ENCODE measurements at places on chromosomes 5 and 9.

DNA sequence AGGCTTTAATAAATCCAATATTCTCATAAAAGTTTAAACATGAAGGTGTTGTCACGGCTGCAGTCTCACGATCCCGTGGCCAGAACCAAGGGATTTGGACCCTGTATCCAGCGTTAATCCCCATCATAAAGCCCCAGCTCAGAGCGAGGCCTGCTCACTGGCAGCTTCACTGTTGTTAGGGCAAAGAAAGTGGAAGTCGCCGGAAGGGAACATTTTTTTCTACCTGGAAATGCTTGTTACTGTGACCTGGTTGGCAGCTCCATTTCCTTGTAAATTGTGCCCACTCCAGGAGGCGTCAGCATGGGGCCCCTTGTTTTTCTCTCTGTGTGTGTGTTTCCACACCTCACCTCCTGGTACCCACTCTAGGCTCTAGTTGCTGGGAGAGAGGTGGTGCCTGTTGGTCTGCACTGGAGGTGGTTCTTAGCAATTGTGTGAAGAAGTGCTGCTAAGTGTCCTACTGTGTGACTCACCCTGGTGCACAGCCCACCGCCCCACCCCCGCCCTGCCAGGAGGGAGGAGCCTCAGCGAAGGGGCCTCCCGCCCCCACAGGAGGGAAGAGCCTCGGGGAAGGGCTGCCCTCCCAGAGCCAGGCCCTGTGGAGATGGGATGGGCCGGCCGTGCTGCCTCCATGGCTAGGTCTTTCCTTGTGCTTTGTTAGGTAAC is 105.1 kb downstream of the EHMT1 start:
- DNase-seq = no peak

DNA sequence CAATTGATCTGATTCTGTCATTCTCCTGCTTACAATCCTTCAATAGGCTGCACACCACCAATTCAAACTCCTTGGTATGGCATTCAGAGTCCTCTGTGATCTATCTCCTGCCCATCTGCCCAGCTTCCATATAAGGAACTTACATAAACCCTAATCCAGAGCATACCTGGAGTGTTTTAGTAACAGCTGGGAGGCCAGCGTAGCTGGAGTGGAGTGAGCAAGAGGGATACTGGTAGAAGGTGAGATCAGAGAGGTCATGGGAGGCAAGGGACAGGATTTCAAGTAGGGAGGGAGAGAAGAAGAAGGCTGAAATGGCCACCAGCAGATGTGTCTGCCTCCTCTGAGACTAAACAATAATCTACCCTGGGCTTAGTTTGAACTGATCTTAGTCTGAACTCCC is 288.5 kb downstream of the MEF2C start:
- no peak for DNase-seq

- DNase-seq = no peak
These were observed 732 bp downstream of the GBGT1 start for GRCh38 chr9:133162861-133163503.

DNA sequence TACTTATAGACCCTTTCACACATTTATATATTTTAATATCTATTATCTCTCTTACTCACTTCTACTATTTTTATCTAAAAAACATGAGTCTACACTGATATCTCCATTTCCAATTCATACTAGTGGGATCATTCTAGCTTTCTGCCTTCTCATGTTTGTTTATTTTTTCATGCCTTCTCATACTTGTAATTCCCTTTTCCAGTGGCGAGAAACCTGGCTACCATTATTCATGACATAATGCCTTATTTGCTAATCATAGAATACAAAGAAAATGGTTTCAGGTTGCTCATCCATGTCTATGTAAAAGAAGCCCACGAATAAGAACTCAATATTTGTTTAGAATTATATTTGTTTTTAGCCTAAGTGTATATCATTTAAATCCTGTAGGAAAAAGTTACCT is 232.7 kb upstream of the ACTBL2 start:
- no peak for DNase-seq

GRCh38 chr5:155274484-155274883 is 260.9 kb downstream of the KIF4B start:
- no peak for DNase-seq

DNA sequence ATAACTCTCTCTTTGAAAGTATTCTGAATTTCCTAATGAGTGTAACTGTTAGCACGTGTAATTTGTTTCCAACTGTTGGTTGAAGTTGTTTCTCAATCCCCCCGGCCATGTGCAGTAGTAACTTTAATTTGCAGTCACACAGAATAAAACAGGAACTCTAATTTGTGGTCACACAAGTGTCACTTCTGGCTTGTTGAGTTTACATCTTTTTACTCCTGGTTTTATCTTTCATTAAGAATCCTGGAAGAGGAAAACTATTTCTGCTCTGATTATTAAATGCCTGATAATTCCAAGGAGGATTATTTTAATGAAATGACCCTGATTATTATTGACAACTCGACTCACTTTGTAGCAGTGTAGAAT is 1.2 kb downstream of the SCAMP1 start:
- DNase-seq = no peak

DNA sequence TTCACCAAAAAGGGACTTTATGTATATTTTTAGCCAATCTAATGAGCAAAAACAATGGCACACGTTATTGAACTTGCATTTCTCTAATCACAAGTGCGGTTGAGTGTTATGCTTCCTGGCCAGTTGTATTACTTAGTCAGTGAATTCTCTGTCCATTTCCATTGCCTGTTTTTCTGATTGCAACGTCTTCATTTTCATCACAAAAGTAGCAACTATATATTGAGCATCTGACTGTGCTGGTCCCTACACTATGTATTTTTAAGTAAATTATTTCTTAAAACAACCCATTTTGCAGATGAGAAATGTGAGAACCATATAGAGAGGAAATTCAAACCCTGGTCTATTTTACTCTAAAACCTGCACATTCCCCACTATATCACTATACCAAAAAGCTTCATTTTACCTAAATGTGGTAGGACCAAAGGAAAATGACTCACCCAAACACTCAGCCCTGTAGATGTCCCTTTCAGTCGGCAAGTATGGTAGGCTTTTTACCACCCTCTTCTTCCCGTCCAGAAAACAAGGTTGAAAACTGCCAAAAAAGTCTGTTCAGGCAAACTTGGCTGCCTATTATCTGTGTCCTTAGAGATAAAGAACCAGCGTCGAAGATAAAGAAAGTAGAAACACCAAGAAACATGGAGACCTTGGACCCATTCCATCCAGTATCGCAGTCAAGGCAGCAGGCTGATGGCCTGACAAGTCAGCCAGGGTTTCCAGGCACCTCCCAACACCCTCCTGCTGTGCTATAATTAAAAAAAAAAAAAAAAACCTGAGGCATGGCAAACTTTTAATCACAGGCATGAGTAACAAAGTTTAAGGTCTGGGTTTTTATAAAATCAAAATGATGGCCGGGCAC is 18.8 kb upstream of the FAM13B start:
- DNase-seq = no peak

GRCh38 chr5:146516151-146516475 is at the start of gene GPR151:
GPR151 (minus strand) TSS chr5:146516190; CDS start chr5:146516113, 77 bp downstream.
- no peak for DNase-seq

- no peak for DNase-seq
These were observed 3.4 kb downstream of the VCAN start for GRCh38 chr5:83474991-83475390.

GRCh38 chr5:83924891-83925290 is 204.2 kb upstream of the HAPLN1 start:
- DNase-seq = no peak

All from stimulated activated CD8-positive, alpha-beta memory T cell treated with anti-CD3 and anti-CD28 coated beads, Interleukin-12 subunit alpha, Interleukin-12 subunit beta, amount 100 ng/mL, for 1 hour (primary cell).